Left cardiac atrium (tissue), 4 donors: ENCODE measurements at places on chromosomes 1 and 21. TPM values are rescaled to one million over a fixed set of nuclear protein-coding genes. Genes with fewer than 3 reads are reported as not detected.

- no peak for DNase-seq
These were observed 259.2 kb upstream of the KAZN start for GRCh38 chr1:14339288-14339687.

DNA sequence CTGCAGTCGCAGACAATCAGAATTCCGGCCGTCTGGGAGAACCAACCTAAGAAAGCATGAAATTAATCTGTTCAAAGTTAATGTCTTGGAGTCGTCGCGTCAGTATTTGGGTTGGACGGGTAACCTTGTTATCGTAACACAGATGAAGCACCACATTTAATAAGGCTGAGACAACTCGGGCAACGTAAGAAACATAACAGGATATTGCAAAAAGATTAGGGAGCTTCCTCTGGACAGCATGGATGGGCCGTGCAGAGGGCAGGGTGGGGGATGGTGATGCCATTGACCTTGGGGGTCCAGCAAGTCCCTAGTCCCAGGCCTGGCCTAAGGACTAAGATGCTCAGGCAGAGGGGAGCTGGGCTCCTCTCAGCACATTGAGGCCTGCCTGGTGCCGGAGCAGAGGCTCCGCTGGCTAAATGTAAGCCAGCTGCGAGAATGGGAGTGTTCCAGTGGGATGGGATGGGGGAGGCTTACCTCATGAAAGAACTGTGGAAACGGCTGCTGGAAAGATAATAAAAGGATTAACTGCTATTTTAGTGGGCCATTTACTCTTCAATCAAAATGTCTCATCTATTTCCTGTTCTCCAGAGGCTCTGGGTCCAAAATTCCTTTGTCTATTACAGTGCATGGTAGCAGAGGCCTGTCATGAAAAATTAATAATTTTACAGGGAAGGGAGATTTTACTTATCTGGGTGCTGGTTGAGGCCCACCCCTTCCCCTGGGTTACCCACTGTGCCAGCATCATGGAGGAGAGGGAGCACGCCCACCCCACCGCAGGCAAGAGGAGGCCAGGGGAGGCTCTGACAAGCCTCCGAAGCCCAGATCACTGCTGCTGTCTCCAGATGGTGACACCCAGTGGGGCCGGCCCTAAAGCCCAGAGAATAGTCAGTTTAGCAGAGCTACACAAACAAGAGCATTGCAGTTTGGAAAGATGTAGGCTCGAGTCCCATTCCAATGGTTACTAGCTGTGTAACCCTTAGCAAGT lies 131.6 kb downstream of the DMRTB1 start:
- DNase-seq: no peak

- no peak for DNase-seq
These were observed 56.8 kb upstream of the IRF2BP2 start for GRCh38 chr1:234666761-234667160.

DNA sequence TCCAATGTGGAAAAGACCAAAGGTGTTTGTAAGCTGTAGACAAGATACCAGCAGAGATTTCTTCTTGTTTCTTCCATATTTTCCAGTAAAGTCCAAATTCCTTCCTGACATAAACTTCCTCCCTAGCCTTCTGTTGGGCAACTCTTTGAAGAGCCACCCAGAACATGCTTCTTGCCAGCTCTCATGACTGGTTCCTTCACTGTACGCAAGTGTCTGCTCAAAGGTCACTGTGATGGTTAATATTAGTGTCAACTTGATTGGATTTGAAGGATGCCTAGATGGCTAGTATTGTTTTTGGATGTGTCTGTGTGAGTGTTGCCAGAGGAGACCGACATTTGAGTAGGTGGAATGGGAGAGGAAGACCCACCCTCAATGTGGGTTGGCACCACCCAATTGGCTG lies 416.6 kb upstream of the RUNX1 start:
- DNase-seq: no peak

DNA sequence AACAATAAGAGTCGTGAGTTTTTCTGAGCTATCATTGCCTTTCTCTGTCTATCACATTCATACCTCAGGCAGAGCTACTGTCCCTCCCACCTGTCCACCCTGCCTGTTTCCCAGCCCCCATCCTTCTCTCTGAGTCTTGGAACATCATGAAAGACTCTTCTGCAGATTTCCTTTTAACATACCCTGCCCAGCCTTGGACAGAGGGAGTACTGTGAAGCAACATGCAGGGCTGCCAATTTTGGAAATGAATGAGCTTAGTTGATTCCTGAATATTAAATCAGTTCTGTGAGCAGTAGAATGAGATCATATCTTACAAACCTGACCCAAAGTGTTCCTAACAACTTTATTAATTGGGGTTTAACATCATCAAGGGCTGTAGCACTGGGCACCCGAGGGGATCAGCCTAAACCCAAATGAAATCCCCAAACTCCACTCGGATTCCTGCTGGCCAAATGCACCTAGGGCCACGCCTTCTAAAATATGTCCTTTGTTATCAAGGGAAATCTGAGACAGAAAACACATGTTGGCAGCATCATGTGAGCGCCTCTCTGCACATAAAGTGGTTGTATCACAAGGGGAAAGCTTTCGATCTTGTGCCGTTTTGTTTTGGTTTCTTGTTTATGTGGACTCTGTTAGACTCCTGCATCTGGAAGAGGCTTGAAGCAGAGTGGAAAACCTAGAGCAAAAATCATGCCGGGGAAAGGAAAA lies 357.6 kb downstream of the KIF26B start:
- no peak for DNase-seq

GRCh38 chr1:205512059-205513045 lies 7.9 kb downstream of the CDK18 start:
- peak; percentile 50 for DNase-seq

GRCh38 chr1:228695015-228695955 lies 40.0 kb upstream of the RHOU start:
- no peak for DNase-seq

DNA sequence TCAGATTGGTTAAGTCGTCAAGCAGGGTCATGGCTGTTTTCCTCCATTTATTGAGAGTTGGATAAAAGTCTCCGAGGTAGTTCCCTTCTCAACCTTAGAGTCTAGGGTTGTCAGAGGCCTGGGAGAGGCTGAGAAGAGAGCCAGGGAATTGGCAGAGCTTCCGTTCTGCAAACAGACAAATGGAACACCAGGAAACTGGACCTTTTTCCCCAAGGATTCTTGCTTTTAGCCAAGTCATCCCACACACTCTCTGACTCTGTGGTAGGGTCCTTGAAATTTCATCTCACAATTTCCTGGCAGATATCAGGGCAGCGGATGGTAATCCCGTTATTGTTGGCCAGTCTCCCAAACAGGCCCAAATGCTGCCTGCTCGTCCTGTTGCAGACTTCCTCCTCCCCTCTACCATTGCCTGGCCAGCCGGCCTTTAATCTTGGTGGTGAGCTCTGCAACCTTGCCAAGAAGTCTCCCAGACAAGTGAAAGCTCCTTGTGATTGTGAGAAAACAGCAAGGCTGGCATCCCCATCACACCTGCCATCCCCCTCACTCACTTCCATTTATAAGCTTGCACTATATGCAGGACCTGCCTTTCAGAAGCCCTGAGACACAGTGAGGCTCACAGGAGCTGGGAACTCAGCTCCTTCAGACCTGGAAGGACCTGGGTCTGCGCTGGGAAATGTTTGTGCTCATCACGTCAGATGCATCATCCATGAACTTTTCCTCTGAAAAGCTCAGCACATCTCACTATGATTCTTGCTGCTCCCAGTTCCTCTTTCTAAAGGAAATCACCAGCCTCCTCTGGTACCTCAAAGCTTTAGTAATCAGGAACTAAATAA lies 13.7 kb upstream of the SRP9 start:
- peak; percentile 70 for DNase-seq

DNA sequence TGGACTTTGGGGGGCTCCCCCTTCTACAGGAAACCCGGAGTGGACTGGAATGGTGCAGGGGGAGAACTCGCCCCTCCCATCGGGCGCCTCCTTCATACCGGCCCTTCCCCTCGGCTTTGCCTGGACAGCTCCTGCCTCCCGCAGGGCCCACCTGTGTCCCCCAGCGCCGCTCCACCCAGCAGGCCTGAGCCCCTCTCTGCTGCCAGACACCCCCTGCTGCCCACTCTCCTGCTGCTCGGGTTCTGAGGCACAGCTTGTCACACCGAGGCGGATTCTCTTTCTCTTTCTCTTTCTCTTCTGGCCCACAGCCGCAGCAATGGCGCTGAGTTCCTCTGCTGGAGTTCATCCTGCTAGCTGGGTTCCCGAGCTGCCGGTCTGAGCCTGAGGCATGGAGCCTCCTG lies at the start of gene TNFRSF14:
TSS of gene TNFRSF14 (plus strand) at position 95 of the 401 bp plus-strand sequence. CDS start at position 389, 294 bp downstream.
- no peak for DNase-seq

DNA sequence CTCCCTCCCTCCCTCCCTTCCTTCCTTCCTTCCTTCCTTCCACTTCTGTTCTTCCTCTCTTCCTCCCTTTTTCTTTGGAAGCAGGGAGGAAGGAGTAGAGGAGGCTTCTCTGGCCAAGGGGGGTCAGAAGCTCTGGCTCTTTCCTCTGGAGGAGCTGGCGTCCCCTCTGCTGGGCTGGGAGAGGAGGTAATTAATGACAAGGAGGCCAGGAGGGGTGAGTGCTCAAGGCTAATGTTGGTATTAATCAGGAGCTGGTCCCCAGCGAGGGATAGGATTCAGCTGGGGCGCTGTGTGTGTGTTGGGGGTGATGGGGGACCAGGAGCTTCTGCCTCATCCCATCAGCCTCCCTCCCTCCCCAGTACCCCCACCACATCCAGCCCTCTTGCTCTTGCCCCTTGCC lies 6.2 kb upstream of the PEAR1 start:
- no peak for DNase-seq

DNA sequence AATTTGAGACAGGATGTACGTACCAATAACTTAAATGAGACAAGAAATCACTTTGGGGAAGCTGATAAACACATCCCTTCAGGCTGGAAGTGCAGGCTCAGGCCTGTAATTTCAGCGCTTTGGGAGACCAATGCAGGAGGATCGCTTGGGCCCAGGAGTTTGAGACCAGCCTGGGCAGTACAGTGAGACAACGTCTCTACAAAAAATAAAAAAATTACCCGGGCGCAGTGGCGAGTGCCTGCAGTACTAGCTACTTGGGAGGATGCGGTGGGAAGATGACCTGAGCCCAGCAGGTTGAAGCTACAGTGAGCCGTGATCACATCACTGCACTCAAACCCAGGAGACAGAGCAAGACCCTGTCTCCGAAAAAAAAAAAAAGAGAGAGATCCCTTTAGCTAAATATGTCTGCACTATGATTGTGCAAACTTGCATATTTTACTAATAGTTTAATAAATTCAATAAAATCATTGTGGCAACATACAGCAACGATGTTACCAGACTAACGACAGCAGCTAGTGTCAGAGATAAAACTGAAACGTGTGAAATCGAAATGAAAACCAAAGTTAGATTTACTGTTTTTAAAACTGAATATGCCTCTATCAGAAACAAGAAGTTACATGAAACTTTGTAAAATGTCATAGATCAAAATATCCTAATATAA lies 54.7 kb downstream of the CD2 start:
- no peak for DNase-seq

DNA sequence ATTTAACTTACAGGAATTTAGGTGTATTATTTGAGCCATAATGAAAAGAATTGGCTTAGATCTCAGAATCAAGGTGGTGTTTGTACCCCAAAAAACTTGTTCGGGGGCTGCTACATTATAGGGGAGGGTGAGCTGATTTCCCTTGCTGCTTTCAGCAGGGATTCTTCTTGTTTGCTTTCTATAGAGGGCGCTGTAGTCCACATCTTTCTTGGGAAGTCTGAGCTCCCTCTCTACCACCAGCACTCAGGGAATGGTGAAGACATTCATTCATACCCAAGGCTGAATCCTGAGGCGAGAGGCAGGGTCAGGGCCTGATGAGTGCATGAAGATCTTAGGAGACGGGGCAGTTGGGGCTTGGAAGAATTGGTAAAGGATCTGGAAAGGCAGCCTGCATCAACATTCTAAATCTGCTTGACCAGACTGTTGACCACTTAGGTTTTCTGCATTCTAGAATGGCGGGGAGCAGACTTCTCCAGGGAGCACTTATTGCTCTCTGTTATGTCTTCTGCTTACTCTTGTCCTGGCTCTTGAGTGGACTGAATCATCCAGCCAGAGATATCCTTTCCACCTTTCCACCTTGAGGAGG lies 18.9 kb downstream of the SPATA46 start:
- no peak for DNase-seq

- no peak for DNase-seq
These were observed 52.2 kb upstream of the GRHL3 start for GRCh38 chr1:24266998-24267397.

GRCh38 chr1:162663589-162664106 lies 31.4 kb downstream of the DDR2 start:
- peak; percentile 30 for DNase-seq

DNA sequence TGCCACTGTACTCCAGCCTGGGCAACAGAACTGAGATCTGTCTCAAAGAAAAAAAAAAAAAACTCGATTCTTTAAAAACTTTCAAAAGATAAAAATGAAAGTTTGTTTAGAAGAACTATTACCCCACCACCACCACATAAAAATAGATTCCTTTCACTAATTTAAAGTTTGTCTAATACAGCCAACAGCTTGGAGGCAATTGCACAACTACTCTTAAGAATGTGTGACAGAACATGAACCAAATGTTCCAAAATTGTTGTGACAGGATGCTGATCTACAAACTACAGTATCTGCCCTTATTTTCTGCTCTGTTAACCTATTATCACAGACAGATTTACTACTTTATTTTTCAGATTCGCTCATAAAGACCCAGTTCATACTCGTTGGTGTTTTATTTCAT lies 5.5 kb upstream of the TGFBR3 start:
- DNase-seq: no peak

Gene NR1I3
- total RNA-seq: not detected

Gene C8B
- not detected for total RNA-seq

Gene ZP4
- not detected for total RNA-seq

Gene VAV3
- 4.3 TPM for total RNA-seq

Gene ATAD3C
- total RNA-seq: 2.4 TPM

Gene KCNK1
- 69.6 TPM for total RNA-seq

Gene PCSK9
- not detected for total RNA-seq

Gene CRP
- total RNA-seq: not detected

Gene LRRC38
- 0.09 TPM for total RNA-seq

Gene MXRA8
- total RNA-seq: 38.3 TPM

Gene ARHGAP30
- 7.4 TPM for total RNA-seq

Gene SYT14
- total RNA-seq: not detected

Gene ZNF670
- total RNA-seq: 1.8 TPM

Gene KCNJ9
- 0.06 TPM for total RNA-seq

Gene C4BPA
- total RNA-seq: not detected

Gene C1orf53
- total RNA-seq: 5.1 TPM

Gene NPHS2
- total RNA-seq: not detected

Gene CYP4A22
- not detected for total RNA-seq
